ENCODE measurements at places on chromosomes 7 and 10. TPM values are rescaled to one million over a fixed set of nuclear protein-coding genes. Genes with fewer than 3 reads are reported as not detected.

GRCh38 chr10:12360461-12360860, 11.1 kb downstream of the CAMK1D start:
- no peak for ATAC-seq

GRCh38 chr10:125062227-125062913, 98.0 kb downstream of the CTBP2 start:
- no peak for ATAC-seq

DNA sequence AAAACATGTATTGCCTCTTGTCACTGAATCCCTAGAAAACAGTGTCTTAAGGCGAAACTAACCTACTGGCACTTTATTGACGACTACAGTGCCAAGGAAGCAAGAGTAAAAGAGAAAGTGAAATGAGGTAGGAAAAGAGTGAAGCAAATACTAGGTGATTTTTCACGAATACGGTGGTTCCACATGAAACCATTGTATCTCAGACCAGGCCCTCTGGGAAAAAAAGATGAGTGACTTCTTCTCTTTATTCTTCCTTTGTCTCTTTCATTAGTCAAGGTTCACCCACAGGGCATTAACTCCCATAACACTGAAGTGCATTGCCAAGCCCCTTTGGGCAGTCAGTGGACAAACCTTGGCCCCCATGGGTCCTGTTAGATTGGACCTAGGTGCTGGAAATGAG, 16.2 kb upstream of the MACC1 start:
- no peak for ATAC-seq

DNA sequence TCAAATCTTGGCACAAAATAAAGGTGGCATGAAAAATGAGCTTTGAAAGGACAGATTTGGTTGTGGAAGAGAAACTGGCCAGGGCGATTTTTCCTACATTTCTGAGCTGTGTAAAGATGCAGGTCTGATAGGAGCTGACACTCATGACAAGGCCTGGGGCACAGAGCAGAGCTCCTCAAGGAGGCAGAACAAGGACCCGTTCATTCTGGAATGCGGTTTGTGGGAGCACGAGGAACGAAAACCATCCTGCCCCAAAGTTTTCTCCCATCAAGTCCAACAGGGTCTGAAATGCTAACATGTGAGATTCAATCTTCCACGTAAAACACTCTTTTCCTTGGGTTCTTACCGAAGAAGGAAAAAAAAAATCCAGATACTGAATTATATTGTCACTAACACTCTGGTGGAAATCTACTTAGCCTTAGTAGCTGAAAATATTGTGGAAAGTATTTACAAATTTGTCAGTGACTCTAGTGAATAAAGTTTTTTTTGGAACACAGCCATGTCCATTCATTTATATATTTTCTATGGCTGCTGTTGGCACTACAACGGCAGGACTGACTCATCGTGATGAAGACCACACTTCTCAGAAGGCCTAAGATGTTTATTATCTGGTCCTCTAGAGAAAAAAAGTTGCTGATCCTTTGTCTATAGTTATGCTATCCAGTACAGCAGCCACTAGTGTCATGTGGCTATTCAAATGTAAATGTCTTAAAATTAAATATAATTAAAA, 215.7 kb downstream of the BAMBI start:
- no peak for ATAC-seq

DNA sequence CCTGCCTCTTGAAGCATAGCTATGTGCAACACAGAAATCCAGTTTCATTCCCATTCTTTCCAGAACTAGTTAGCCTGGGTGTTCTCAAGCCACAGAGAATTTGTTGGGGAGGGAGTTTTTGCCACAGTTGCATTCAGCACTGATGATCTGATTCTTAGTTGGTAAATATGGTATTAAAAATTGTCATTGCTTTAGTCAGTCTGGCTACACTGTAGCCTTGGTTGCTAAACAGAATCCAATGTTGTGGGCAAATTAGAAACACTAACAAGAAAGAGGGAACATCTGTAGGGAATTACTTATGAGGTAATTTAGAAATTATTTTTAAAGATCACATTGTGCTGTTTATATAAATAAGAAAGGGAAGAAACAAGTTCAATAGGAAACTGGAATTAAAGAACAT, 57.0 kb upstream of the CC2D2B start:
- no peak for ATAC-seq

The FHIP2A gene
- 7.9 TPM for total RNA-seq

The SLC29A4 gene
- 0.48 TPM for total RNA-seq
